ENCODE measurements at places on chromosomes 6 and 20.
A peak's percentile ranks its signal among the peaks of the same experiment; 100 is the strongest.

DNA sequence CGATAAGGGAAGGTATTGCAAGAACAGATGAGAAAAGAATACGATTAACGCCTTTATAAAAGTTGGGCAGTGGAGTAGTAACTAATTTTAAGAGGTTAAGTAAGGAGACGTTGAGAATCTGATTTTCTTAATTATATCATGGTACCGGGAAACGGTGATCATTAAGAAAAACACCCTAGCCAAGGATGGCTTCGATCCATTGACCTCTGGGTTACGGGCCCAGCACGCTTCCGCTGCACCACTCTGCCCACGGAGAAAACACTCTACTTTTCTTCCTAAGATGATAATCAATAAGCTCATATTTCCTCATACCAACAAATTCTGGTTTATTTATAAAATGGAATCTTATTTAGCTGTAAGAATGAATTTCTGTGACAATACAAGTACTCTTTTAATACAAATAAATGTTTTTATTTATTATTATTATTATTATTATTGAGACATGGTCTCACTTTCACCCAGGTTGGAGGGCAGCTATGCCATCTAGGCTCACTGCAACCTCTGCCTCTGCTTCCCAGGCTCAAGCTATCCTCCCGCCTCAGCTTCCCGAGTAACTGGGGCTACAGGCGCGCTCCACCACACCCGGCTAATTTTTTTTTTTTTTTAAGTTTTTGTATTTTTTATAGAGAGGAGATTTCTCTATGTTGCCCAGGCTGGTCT is 8.3 kb downstream of the POM121L2 start:
- peak; percentile 15 for DNase-seq

DNA sequence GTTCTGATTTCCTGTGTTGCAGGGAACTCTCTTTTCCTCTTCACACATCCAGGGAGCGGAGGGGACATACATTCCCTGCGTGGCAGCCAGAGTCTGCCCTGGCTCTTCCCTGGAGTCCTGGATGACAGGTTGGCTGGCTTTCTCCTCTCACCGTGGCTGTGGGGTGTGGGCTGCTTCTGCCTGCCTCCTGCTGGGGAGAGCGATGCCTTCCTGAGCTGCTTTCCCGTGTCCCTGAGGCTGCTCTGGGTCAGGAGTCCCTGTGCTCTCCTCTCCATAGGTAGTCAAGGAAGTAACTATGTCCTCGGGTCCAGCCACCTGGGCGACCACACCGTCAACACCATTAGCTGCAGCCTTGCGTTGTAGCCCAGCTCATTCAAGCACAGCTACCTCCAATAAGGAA is 451.7 kb downstream of the QKI start:
- DNase-seq: no peak

DNA sequence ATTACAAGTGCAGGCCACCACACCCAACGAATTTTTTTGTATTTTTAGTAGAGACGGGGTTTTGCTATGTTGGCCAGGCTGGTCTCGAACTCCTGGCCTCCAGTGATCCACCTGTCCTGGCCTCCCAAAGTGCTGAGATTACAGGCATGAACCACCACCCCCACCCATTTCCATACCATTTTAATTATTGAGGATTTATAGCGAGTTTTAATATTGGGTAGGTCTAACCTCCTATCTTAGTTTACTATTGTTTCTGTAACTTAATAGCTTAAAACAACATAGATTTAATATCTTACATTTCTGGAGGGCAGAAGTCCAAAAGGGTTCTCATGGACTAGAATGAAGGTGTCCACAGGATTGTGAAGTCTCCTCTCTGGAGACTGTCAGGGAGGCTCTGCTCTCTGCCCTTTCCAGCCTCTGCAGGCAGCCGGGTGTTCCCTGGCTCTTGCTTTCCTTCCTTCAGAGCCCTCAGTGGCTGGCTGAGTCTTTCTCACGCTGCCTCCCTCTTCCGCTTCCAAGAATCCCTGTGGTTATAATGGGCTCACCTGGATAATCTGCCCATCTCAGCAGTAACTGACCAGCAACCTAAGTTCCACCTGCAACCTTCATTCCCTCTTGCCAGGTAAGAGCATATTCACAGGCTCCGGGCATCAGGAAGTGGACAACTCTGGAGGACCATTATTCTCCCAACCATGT is 18.6 kb upstream of the BCAS4 start:
- DNase-seq: no peak

GRCh38 chr20:49859807-49860206 is 47.2 kb downstream of the SLC9A8 start:
- DNase-seq: no peak

DNA sequence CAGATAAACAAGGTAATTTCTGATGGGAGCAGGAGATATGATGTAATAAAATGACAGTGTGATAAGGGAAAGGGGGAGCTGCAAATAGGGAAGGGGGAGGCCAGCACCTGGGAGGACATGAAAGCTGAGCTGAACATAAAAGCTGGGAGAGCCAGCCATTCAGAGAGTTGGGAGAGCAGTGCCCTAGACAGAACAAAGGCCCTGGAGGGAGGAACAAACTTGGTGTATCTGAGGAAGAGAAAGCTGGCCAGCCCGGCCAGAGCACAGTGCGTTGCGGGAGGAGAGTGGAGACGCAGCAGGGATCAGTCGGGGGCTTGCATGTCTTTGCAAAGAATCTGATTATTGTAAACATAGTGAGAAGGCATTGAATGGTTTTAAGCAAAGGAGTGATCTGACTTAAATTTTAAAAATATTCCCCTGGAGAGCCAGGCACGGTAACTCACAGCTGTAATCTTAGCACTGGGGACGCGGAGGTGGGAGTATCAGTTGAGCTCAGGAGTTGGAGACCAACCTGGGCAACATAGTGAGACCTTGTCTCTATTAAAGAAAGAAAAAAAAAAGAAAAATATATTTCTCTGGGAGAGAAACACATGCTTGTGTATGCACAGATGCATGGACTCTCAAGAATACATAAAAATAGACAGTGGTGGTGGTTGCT is 318.2 kb downstream of the ZFAND3 start:
- no peak for DNase-seq

GRCh38 chr6:5752391-5752680 is 254.4 kb downstream of the NRN1 start:
- DNase-seq: peak; percentile 92

DNA sequence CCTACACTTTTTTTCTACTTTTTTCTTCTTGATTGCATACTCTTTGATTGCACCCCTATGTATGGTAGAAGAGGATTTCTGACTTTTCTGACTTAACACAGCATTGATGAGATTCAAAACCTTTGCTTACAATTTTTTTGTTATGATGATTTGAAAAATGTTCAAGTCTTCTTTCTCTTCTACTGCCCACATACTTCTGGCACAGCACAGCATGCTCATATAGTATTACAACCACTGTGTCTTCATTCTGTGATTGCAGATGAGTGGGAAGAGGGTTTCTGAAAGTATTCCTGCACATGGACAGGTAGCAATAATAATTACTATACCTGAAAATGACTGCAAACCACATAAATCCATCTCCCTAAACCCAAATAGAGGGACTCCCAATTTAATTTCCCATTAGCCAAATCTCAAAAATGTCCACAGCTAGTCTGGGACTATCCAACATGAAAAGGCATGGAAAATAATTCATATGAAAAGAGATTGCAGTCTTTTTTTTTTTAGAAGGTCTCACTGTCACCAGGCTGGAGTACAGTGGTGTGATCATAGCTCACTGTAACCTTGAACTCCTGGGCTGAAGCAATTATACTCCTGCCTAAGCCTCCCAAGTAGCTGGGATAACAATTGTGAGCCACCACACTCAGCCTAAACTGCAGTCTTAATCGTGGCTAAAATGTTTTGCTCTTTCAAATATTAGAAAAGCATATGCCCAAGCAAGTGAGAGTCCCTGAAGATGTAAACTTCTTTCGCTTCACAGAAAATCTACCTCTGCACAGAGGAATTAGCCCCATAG is 15.9 kb upstream of the TENT5A start:
- DNase-seq: no peak

- DNase-seq: no peak
Observed at GRCh38 chr6:137914530-137915193, 47.6 kb downstream of the TNFAIP3 start.

GRCh38 chr20:25580711-25581110 is 4.6 kb downstream of the NINL start:
- peak; percentile 26 for DNase-seq

Data from fibroblast of skin of right biceps (primary cell).